ENCODE measurements at places on chromosomes 12 and 14. TPM values are rescaled to one million over a fixed set of nuclear protein-coding genes. Genes with fewer than 3 reads are reported as not detected.

GZMH gene
- total RNA-seq: not detected

ADAMTS20 gene
- not detected for total RNA-seq

DNA sequence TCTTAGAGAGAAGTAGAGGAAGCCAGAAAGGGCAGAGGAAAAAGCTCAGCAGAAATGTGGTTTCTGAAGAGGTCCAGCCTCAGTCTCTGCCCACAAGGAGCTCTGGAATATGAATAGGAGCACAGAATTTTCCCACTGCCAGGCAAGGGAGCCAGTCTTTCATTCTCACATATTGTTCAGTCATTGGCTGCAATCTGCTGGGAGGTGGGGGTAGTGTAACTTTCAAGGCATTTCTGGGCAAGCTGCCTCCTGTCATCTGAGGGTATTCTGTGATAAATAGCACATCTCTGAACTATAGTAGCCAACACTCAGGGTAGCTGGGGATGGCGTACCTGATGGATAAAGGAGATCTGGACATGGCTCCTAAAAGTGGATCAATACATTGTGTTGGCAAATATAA, 127.2 kb downstream of the LRRK2 start:
- DNase-seq: no peak

- no peak for DNase-seq
Measured at GRCh38 chr14:75757644-75758402, 96.8 kb downstream of the TTLL5 start.

DNA sequence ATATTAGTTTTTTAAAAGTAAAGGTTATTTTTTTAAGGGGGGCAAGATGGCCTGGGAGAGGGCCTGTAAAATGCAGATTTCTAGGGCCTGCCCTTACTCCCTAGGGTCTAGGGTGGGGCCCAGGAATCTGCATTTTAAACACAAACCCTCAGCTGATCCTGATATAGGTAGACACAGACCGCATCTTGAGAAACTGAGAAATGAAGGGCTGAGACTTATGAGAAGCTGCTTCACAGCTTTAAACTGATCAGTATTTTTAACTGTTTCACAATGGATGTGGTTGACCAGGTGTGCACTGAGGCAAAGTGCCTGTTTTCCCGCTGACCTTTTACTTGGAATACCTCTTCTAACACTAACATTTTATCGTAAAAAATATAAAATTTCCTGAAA, 84.0 kb downstream of the CCDC88C start:
- DNase-seq: no peak

Measured in RPMI7951 (cell line).